H7 (cell line): ENCODE measurements at places on chromosomes 5 and 9. TPM values are rescaled to one million over a fixed set of nuclear protein-coding genes. Genes with fewer than 3 reads are reported as not detected.

- no peak for DNase-seq
Observed at GRCh38 chr5:174741352-174741751, 17.0 kb downstream of the MSX2 start.

- DNase-seq = peak; percentile 95
Observed at GRCh38 chr9:128921881-128922763, 1.3 kb downstream of the PHYHD1 start.

DNA sequence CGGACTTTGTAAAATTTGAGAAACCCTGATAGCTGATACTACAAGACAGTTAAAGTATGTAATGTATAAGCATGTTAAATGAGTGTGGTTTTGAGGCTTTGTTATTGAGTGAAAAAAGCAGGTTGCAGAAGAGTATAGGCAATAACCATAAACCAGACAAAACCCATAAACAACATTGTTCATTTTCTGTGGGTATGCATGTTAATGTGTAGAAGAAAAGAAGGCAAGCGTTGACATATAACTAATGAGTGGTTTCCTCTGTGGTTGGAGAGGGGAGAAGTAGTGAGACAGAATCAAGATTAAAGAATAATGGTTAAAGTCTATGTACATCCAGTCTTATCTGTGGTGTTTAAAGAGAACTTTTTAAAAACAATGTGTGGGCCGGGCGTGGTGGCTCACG lies 26.2 kb downstream of the RAD23B start:
- DNase-seq = no peak

DNA sequence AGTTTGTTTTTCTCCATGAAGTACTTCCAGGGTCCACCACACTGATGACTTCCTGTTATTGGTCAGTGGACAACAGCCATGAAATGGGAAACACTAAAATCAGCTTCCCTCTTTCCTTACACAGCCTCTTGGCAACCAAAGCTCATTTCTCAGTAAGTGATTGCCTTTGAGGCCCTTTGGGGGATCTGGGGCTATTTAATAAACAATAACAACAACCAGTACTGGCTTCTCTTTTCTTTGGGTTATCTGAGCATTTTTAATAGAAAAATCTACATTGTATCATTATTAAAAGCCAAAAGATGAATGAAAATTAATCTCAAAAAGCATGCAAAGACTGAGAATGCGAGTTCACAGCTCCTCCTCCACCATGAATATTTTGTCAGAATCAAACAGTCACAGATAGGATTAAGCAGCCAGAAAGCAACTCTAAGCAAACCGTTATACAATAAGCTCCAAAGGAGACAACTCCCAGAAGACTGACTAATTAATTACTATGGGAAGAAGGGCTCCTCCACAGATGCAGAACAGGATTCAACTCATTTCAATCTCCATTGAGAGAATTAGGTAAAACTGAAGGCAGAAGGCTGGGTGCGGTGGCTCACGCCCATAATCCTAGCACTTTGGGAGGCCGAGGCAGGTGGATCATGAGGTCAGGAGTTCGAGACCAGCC lies 68.3 kb downstream of the SERINC5 start:
- no peak for DNase-seq

Gene PRLR
- total RNA-seq = 1.5 and 2.0 TPM in 2 replicates
